ENCODE measurements at places on chromosomes 16 and 17. TPM values are rescaled to one million over a fixed set of nuclear protein-coding genes. Genes with fewer than 3 reads are reported as not detected.

DNA sequence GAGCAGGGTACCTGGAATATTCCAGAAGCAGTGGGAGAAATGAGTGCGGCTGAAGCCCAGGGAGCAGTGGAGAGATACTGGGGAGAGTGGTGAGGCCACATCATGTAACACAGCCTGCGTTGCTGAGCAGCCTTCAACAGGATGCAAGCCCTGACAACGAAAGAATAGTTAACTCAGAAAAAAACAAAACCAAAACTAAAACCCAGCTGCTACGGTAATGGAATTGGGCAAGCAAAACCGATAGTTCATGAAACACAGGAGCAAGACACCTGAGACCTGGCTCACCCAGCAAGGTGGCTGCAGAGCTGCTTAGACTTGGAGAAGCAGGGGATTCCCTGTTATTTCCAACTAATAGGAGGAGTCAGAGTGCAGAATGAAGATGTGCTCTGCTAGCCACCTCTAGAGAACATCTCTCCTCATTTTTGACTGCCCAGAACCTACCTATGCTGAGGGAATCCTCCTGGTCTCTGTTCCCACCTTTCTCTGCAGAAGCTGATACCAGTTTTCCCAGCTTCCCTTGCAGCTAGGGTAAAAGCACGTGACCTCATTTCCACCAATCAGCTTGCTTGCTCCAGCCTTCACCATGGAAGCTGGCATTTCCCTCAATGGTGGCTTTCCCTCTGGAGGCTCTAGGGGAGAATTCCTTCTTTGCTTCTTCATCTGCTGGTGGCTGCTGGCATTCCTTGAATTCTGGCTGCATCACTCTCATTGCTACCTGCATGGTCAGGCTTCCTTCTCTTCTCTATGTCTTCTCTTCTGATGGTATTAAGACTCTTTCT, 59.4 kb upstream of the XYLT1 start:
- no peak for DNase-seq
- no peaks in the 10 kb centered on the region for H3K36me3 ChIP-seq
- H3K27ac ChIP-seq = no peak overlapping the region

The HS3ST3B1 gene
- total RNA-seq = 3.9 TPM

The MT1X gene
- 149 TPM for total RNA-seq

- DNase-seq = no peak
- H3K36me3 ChIP-seq = no peaks in the 10 kb centered on the region
- no peak overlapping the region for H3K4me3 ChIP-seq
- H3K4me1 ChIP-seq = peaks cover 10% of the 10 kb centered on the region
- no peaks in the 10 kb centered on the region for H3K27me3 ChIP-seq
Observed at GRCh38 chr17:64214950-64215349, 48.1 kb downstream of the TEX2 start.

The PRR35 gene
- not detected for total RNA-seq

DNA sequence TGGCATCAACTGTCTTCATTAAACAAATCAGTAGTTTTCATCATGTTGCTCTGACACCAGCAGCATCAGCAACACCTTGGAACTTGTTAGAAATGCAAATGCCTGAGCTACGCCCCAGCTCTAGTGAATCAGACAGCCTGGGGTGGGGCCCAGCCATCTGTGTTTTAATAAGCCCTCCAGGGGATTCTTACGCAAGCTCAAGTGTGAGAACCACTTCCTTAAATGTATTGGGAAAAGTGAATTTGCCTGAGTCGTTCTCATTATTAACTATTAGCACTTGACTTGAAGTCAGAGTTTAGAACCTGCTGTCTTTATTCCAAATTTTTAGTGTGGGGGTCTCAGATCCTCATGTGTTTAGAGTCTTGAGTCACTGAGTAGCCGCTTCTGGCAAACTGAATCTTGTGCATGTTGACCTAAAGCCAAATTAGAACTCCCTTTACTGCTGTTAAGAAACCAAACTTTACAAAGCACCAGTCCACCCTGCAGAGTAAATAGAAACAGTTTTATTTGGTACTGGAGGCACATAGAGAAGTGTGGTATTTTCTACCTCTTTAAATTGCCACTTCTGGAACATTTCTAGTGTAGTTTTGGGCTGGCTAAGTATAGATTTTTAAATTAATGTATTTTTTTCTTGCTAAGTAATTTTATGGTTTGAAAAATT, 137.4 kb upstream of the COX10 start:
- H3K36me3 ChIP-seq = no peaks in the 10 kb centered on the region
- no peaks in the 10 kb centered on the region for H3K4me1 ChIP-seq
- H3K27ac ChIP-seq = peak overlapping the region; percentile 88
- H3K4me3 ChIP-seq = no peak overlapping the region
- DNase-seq = peak; percentile 79
- H3K27me3 ChIP-seq = no peaks in the 10 kb centered on the region

DNA sequence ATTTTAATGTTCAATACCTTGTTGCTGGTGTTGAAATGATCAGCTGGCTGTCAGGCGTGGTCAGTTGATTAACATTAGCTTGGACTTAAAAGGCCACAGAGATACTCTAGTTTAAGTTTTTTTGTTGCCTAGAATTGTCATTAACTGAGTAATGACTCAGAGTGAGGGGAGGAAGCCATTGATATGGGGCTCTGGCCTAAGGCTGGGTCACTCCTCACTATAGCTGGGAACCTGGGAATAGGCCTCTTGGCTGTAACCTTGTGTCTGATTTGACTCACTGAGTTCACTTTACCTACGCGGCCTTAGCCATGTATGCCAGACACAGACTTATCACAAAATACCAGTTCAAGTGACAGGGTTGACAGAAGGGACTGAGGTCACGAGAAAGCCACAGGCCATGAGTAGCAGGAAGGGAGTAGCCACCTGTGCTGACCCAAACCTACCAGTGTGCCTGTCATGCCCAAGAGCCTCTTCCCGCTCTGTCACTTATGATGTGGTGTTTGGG, 37.9 kb upstream of the ADCY7 start:
- no peaks in the 10 kb centered on the region for H3K4me1 ChIP-seq
- DNase-seq = no peak
- no peak overlapping the region for H3K27ac ChIP-seq
- no peaks in the 10 kb centered on the region for H3K36me3 ChIP-seq
- H3K4me3 ChIP-seq = no peak overlapping the region

DNA sequence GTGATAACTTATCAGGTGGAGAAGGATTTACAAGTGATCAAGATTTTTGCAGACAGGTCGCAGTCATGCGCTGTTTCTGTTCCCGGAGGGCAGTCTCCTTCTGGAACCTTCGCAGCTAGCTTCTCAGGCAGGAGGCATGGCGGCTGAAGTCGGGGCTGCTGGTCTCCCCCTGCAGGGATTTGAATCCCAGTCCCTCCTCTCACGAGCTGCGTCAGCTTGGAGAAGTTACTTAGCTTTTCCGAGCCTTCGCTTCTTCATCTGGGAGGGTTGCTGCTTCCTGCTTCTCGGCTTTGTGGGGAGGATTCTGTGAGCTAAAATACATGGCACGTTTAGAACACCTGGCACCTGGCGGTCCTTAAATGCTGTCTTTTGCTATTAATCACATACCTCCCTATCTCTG, 287.8 kb upstream of the FOXF1 start:
- H3K27ac ChIP-seq = no peak overlapping the region
- no peaks in the 10 kb centered on the region for H3K4me1 ChIP-seq
- no peak for DNase-seq
- H3K36me3 ChIP-seq = no peaks in the 10 kb centered on the region

DNA sequence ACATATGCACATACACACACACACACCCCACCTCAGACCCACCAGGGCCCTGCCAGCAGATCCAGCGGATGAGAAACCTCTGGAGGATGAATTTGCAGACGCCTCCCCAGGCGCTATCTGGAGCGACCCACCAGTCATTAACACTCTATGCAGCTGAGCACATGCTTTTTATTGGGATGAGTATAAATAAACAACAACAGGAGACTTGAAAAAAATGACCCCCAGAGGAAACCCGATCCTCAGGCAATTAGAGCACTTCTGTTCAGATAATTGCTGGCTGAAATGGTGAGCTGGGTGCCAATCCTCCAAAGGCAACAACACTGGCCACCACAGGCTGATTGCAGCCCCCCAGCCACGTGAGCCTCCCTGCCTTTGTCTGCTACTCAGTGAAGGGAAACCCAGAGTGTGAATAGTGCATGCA, 32.9 kb downstream of the DYNLRB2 start:
- H3K27me3 ChIP-seq = no peaks in the 10 kb centered on the region
- no peak overlapping the region for H3K27ac ChIP-seq
- no peaks in the 10 kb centered on the region for H3K36me3 ChIP-seq
- H3K4me3 ChIP-seq = no peak overlapping the region
- no peaks in the 10 kb centered on the region for H3K4me1 ChIP-seq

GRCh38 chr17:60905709-60906108, 228.1 kb downstream of the BCAS3 start:
- no peaks in the 10 kb centered on the region for H3K4me1 ChIP-seq
- no peaks in the 10 kb centered on the region for H3K36me3 ChIP-seq
- no peaks in the 10 kb centered on the region for H3K27me3 ChIP-seq
- no peak overlapping the region for H3K27ac ChIP-seq

GRCh38 chr17:51353296-51353695, 93.0 kb downstream of the UTP18 start:
- H3K27ac ChIP-seq = no peak overlapping the region
- H3K36me3 ChIP-seq = no peaks in the 10 kb centered on the region
- H3K4me3 ChIP-seq = no peak overlapping the region
- H3K27me3 ChIP-seq = no peaks in the 10 kb centered on the region

DNA sequence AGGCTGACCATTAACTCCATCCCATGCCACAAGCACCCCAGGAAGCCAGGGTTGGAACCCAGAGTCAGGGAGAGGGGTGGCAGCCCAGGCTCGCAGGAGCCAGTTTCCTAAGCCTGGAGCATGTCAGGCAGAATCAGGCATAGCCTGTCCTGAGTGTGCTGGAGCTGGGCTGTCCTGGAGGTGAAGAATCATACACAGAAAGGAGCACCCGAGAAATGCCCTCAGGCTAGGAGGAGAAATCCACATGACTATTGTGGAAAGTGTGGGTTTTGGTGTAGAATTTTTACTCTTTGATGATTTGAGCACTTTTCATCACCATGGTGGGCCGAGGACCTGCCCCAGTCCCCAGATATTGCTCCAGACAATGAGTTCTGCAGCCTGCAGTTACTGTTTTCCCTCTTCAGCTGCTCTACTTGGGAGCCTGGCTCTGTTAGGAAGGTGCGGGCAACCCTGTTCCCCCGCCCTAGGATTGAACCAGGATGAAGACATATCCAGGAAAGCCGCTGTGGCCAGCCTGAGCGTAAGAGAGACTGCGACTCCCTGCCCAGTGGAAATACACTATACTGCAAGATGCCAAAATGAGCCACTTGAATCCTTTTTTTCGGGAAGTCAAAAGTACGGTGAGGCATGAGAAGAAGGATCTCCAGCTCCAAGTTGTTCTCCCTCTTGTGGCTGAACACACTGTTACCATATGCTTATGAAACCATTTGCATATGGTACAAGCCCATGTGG, 29.0 kb upstream of the HEATR6 start:
- no peaks in the 10 kb centered on the region for H3K4me1 ChIP-seq
- H3K27me3 ChIP-seq = no peaks in the 10 kb centered on the region
- H3K27ac ChIP-seq = no peak overlapping the region
- no peak for DNase-seq

- H3K36me3 ChIP-seq = no peaks in the 10 kb centered on the region
- no peak overlapping the region for H3K27ac ChIP-seq
- H3K4me1 ChIP-seq = no peaks in the 10 kb centered on the region
- no peak overlapping the region for H3K4me3 ChIP-seq
- H3K27me3 ChIP-seq = no peaks in the 10 kb centered on the region
Observed at GRCh38 chr17:66915204-66915611, 49.3 kb upstream of the CACNG4 start.

GRCh38 chr17:7354262-7354843, 603 bp upstream of the TMEM95 start:
- H3K4me1 ChIP-seq = peaks cover 14% of the 10 kb centered on the region
- no peak overlapping the region for H3K4me3 ChIP-seq
- no peak for DNase-seq
- no peaks in the 10 kb centered on the region for H3K36me3 ChIP-seq

The TBC1D3C gene
- not detected for total RNA-seq

DNA sequence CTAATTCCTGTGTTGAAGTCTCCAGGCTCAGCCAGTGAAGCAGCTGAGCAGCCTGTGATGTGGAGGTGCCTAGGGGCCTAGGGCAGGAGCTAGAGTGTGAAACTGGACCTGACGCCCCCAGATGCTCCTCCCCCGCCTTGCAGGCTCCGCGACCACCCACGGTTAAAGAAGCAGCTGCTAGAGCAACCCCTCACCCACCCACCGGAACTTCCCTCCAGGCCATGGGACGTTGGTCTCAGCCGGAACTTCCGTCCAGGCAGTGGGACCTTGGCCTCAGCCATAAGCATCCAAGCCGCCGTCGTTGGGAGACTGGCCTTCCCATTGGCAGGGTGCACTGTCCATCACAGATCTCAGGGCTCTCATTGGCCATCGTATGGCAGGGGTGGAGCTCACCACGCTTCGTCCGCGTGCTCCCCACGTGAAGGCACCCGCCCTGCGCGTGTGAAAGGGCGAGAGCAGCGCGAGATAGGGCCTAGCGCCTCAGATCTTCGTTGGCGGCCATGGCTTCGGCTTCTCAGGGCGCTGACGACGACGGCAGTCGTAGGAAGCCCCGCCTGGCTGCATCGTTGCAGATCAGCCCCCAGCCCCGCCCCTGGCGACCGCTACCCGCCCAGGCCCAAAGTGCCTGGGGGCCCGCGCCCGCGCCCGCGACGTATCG, at the start of gene ADAD2:
Gene ADAD2, plus strand, starts transcription at position 427 of the 658 bp plus-strand sequence. Its CDS starts 74 bp downstream, at position 501.
- H3K4me1 ChIP-seq = peaks cover 13% of the 10 kb centered on the region
- H3K36me3 ChIP-seq = no peaks in the 10 kb centered on the region

DNA sequence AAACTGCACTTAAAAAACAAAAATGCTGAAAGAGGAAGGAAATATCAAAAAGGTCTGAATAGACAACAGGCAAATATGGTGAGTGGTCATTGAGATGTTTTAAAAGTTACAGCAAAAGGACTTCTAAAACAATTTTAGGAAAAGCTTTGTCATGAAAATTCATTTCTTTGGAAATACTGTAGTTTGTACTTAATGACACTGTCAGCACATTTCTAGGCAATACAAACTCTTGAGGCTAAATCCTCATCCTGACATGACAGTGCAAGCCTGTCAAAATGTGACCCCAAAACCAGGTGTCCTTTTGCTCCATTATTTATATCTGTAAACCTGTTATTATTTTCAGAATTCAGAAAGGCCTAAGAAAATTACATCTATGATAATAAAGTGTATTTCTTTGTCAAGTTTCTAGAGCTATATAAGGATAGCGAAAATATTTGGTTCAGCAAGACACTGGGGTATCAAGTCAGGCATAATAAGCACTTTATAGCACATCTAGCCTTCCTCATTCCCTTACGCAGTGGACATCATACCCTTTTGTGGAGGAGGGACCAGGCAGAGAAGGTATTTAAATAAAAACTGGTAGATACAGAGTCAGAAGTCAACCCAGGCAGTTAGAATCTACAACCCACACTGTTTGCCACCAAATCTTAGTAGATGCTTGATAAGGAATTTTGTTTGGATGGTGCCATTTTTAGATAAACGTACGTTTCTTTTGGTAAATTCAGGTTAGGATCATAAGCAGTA, 28.4 kb downstream of the SIAH1 start:
- H3K4me1 ChIP-seq = peaks cover 36% of the 10 kb centered on the region
- peaks cover 57% of the 10 kb centered on the region for H3K36me3 ChIP-seq
- no peaks in the 10 kb centered on the region for H3K27me3 ChIP-seq
- DNase-seq = no peak
- no peak overlapping the region for H3K4me3 ChIP-seq

The GOSR1 gene
- total RNA-seq = 29.4 TPM

Measured in heart left ventricle (tissue), 16 donors.